ENCODE measurements at places on chromosomes 4 and X. TPM values are rescaled to one million over a fixed set of nuclear protein-coding genes. Genes with fewer than 3 reads are reported as not detected.
A peak's percentile ranks its signal among the peaks of the same experiment; 100 is the strongest.

GRCh38 chrX:54808109-54808604 is 612 bp downstream of the MAGED2 start:
- DNase-seq, result peak; percentile 74

DNA sequence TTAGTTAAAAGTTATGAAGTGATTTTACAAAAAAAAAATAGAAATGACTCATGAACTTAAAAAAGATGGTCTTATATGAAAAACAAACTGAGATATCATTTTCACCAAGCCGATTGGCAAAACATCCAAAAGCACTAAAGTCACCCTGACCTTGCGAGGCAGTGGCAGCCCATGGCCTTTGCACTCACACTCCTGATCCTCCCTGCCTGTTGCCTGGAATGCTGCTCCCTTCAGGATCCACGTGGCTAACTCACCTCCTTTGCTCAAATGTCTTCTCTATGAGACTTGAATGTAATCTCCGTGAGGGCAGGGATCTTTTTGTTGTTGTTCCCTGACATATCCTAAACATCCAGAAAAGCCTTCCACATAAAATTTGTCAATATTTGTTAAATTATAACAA is 106.4 kb downstream of the RAPGEF2 start:
- no peak for DNase-seq

DNA sequence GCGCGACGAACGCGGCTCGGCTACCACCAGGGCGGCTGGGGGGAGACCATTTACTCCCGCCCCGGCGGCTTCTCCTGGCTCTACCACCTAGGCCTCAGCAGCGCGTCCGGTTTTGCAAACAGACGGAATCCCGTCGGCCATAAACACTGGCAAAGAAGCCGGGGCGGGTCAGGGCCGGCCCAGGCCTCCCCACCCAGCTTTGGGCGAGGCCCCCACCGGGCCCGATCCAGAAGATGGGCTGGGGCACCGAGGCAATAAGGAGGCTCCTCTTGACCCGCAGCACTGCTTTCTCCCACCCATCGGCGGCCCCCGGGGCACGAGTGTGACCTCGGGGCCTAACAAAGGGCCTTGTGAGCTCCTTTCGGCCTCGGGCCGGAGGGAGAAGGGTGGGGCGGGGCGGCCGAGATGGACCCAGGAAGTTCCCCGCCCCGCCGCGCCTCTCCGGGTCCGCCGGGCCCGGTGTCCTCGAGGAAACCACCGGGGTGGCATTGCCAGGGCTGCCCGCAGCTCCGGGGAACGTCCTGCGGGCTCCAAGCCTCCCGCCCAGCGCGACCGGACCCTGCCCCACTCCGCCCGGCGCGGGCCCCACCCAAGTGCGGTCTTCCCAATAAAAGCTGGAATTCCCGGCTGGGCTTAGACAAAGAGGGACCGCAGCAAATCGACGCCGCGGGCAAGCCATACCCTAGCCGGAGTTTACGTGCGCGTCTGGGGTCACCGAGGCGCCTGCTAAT is 5.9 kb downstream of the BCOR start:
- DNase-seq, result no peak

DNA sequence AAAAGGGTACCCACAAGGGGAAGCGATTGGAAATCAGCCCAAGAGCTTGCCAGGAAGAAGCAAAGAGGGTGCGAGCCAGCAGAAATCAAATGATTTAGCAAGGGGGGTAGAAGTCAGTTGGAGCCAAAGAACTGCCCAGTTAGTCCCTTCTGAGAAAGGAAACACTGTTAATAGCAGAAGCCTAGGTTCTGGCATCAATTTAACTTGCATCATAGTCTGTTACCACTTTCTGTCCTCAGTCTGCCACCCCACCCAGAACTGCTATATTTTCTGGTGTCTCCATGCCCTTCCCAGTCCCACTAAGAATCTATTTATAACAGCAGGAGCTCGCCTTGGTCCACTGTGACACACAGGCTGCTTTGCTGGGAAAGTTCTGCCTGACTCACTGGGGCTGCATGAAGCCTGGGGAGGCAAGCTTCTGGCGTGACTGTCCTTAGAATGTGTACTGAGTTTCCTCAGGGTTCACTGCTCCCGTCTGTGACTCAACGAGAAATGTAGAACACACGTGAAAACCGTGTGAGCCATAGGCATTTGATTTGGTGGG is 157.8 kb upstream of the TTC29 start:
- no peak for DNase-seq

SMIM10L2A gene
- polyA plus RNA-seq, result 10.8 TPM

CFP gene
- polyA plus RNA-seq, result 1.5 TPM

RRH gene
- polyA plus RNA-seq, result 0.34 TPM
